Peyer's patch (tissue), 4 donors: ENCODE measurements at places on chromosomes 13 and 19. TPM values are rescaled to one million over a fixed set of nuclear protein-coding genes. Genes with fewer than 3 reads are reported as not detected.
A peak's percentile ranks its signal among the peaks of the same experiment; 100 is the strongest.

COX7A1 gene
- total RNA-seq, result 19.8 TPM

ZNF625 gene
- total RNA-seq, result 2.3 TPM

ANGPTL8 gene
- not detected for total RNA-seq

ATP8A2 gene
- total RNA-seq, result 0.40 TPM

FFAR2 gene
- total RNA-seq, result 0.80 TPM

MATK gene
- 13.1 TPM for total RNA-seq

GAPDHS gene
- total RNA-seq, result not detected

NCCRP1 gene
- total RNA-seq, result not detected

TUBA3C gene
- not detected for total RNA-seq

KLK5 gene
- not detected for total RNA-seq

GRCh38 chr19:1418496-1418775 is 11.1 kb downstream of the DAZAP1 start:
- no peak for DNase-seq

DNA sequence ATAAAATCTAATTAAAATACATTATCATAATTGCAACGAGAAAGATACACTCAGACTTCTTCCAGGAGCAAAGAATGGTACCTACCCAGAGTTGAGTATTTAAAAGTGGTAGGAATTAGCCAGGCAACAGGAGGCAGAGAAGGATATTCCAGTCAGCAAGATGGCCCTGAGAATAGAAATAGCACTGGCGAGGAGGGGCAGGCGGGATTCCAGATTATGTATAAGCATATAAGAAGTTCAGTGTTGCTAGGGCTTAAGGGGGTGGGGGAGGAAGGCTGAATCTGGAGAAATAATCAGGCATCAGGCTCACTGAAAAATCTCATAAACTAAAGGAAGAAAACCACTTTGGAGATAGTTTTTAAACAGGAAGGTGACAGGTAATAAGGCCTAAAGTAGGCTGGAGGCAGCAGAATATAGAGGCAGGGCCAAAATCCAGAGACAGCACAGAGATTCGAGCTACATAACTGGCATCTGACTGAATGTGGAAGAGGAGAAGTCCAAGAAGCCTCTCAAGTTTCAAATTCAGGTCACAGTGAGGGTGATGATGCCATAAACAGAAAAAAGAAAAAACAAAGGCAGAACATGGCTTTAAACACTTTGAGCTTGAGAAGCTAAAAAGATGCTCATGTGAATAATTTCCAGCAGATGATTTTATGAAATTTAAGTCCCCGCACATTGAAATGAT is 7.5 kb downstream of the KPNA3 start:
- no peak for DNase-seq

- no peak for DNase-seq
Observed at GRCh38 chr13:21133077-21133476, 43.3 kb downstream of the SKA3 start.

- DNase-seq, result no peak
Observed at GRCh38 chr13:108096301-108096915, 118.9 kb downstream of the LIG4 start.

DNA sequence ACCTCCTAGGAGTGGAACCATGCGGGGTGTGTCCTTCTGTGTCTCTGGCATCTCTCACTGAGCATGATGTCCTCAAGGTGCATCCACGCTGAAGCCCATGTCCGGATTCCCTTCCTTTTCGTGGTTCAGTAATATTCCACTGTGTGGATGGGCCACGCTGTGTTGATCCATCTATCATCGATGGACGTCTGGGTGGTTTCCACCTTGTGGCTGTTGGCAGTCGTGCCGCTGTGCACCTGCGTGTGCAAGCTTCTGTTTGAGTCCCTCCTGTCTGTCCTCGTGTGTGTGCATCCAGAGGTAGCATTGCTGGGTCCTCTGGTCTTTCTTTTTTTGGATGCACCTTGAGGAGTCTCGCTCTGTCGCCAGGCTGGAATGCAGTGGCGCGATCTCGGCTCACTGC is 11.2 kb upstream of the GNA15 start:
- DNase-seq, result no peak

DNA sequence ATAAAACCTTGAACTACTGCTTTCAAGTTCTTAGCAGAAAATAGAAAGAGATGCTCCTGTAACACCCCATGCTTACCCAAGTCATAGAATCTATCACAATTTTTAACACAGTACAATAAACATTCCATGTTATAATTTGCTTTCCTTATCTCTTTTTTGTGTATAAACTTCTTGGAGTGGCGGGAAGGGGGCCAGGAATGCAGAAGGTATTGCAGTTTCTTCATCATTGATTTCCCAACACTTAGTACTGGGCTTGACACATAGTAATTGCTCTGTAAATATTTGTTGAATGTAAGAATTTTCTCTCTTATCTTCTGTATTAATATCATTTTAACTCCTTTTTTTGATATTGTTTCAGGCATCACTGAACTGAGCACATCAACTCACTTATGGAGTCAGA is 535.8 kb downstream of the KCTD12 start:
- no peak for DNase-seq

DNA sequence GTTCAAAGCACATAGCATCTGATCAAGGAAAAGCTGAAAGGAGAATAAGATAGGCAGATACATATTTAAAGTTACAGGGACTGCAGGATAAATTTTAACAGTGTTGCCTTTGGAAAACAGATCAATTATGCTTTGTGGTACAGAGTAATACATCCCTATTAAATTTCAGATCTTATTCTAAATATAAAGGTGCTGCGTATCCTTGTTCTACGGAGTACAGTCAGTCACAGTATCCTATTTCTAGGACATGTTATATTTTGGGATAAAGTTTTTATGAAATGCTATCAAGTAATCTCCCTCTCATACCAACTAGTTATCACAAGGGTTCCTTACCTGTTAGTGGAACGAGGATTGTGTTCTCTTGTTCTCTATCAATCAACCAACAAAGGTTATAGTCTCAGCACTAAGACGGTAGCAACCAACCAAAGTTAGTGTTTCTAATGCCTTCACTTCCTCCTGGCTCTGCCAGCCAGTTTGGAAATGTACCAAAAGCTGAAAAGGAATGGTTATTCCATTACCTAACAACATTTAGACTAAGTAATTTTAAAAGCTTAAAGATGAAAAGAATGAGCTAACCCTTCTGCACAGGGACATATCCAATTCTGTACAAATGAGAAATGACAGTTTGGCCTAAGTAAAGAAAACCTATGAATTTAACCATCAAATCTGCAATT is 35.2 kb downstream of the TSC22D1 start:
- DNase-seq, result no peak

- DNase-seq, result no peak
Observed at GRCh38 chr13:113034451-113035212, 65.6 kb downstream of the MCF2L start.

DNA sequence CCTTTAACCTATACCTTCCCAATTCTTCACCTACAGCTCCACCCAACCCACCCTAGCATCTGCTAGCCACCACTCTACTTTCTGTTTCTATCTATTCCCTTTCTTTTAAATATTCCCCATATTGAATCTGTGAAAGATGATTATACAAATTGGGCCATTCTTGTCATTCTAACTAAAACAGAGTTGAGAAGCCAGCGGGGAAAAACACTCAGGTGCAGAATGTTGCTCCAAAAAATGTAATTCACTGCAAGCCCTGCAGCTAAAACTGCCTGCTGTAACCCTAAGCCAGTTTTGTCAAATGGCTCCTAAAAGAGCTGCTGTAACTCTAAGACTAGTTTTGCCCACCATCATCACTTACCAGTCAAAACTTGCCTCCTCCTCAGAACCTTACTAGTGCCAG is 1468.6 kb upstream of the MIR17HG start:
- DNase-seq, result no peak

GRCh38 chr13:20654156-20654555 is 49.3 kb upstream of the IL17D start:
- no peak for DNase-seq

DNA sequence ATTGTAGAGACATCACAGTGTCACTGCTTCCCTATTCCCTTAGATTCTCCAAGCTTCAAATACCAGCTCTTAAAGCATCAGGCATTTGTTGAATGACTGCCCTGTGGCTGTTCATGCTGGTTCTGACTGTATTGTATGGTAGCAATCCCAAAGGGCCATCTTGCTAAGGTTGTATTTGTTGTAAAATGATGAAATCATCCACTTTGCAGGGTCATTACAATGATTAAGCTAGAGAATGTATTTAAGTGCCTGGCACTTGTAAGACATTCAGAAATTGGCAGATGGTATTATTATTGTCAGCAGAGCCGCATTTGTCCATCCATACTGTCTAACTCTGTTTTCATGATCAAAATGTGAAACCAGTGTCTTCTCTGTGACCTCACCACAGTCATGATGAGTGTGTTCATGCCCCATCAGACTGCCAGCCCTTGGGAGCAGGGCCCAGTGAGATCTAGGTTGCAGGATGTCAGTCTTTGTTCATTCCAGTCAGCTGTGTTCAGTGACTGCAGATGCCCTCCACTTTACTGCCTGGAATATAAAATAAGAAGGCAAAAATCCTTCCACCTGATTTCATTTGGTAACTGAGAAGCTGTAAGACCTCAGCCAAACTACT is 86.1 kb downstream of the DHRS12 start:
- DNase-seq, result no peak

DNA sequence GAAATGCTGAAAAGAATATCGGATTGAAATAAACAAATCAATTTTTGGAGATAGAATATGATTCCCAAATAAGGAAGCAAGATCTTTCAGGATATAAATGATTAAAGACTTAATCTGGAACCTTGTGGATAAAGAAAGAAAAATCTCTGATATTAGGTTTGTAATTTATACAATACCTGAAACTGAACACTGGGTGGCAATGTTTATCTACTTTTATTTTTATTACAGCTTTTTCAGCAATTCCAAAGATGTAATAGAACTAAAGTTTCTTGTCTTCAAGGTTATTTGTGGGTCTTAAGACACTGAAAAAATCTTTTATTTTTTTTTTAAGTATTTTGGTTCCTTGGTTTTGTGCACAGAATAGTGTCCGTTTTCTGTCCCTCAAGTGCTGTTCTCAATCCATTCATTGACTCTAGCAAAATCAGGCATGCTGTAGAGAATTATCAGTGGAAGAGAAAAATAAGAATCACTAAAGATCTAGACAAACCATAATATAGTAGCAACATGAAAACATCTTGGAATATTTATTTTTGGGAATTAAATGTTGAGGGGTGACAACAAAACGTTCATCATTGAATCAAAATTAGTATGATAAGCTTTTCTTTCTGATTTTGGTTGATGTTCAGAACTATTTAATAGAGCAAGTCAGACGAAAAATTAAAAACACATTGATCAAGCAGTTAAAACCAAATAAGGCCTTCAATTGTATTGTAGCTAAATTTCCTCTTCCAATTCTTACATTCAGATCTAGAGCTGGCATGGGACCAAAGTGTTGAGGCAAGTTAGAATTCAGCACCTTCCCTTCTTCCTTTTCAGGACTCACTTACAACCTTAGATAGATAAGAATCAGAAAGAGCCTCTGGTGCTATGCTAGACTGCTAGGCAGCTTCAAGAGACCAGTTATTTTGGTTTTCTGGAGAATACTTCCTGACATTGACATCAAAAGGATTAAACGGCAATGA is 704.4 kb upstream of the PCDH20 start:
- no peak for DNase-seq

GRCh38 chr19:11138601-11139300 is 16.8 kb downstream of the SPC24 start:
- DNase-seq, result peak; percentile 31

- DNase-seq, result no peak
Observed at GRCh38 chr13:103006641-103007426, 59.4 kb downstream of the SLC10A2 start.
